Lower lobe of right lung (tissue), 2 donors: ENCODE measurements at places on chromosomes 6 and 20. TPM values are rescaled to one million over a fixed set of nuclear protein-coding genes. Genes with fewer than 3 reads are reported as not detected.

TCF19 gene
- total RNA-seq, result 6.2 TPM

HLA-DRB5 gene
- total RNA-seq, result 279 TPM

FGD2 gene
- 103 TPM for total RNA-seq

GRCh38 chr6:67265996-67266921 lies 1368.8 kb upstream of the ADGRB3 start:
- no peaks in the 10 kb centered on the region for H3K36me3 ChIP-seq
- no peak for DNase-seq
- H3K4me1 ChIP-seq, result no peaks in the 10 kb centered on the region
- H3K27ac ChIP-seq, result no peak overlapping the region
- H3K4me3 ChIP-seq, result no peak overlapping the region

- no peaks in the 10 kb centered on the region for H3K27me3 ChIP-seq
- peak; percentile 58 for DNase-seq
- H3K27ac ChIP-seq, result peak overlapping the region; percentile 71
- H3K4me3 ChIP-seq, result no peak overlapping the region
Measured at GRCh38 chr20:17611540-17612286, 41.8 kb downstream of the DSTN start.

- no peak overlapping the region for H3K4me3 ChIP-seq
- no peaks in the 10 kb centered on the region for H3K4me1 ChIP-seq
- H3K36me3 ChIP-seq, result peaks cover 72% of the 10 kb centered on the region
Measured at GRCh38 chr20:58446960-58447265, 57.9 kb downstream of the VAPB start.

DNA sequence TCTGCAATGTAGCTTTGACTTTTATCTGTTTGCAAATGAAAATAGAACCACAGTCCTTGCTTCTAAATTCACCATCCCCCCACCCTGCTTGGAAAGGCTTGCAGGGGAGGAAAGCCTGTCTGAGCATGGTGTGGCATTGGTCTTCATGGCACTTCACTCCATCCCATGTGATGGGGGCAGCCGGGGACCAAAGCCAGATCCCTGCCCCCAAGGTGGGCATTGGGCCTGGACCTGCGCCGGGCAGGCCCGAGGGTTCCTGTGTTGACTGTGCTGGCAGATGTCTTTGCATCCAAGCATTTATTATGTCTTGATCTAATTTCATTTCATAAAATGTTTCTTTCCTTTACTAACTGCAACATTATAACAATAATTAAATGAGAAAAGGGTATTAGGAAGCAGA lies 120.0 kb downstream of the SYNDIG1 start:
- DNase-seq, result no peak
- no peaks in the 10 kb centered on the region for H3K36me3 ChIP-seq
- no peak overlapping the region for H3K27ac ChIP-seq
- H3K4me1 ChIP-seq, result no peaks in the 10 kb centered on the region
- no peaks in the 10 kb centered on the region for H3K27me3 ChIP-seq
- no peak overlapping the region for H3K4me3 ChIP-seq
